ENCODE measurements at places on chromosomes 5 and 9.

- DNase-seq, result no peak
Measured at GRCh38 chr5:9538504-9538903, 7.4 kb downstream of the SEMA5A start.

DNA sequence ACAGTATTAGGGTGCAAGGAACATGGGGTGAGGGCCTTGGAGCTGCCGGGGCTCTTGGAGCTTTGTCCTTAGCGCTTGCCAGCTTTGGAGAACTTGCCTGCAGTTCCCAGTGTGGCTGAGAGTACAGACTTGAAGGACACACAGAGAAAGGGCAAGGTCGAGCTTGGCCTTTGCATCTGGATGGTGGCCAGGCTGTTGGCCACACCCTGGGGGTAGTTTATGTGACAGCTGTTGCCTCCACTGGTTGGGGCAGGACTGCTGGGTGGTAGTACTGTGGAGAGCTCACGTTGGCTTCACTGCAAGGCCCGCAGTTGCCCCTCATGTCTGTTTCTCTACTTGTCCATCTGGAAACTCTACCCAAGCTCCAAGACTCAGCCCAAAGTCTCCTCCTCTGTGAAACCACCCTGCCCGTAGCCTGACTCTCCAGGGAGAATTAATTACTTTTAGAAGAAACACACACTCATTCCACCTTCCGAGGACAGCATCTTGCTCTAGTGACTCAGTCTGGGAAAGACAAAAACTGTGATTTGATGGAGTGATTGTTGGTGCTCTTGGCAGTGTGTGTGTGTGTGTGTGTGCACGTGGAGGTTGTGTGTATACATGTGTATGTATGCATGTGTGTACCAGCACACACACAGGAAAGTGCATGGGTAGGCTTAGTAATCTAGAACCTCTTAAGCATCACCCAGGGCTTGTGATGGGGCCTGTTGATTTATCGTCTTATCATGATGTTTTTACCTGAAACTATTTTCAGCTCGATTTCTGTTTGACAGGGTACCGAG lies 57.8 kb downstream of the TENT4A start:
- DNase-seq, result no peak

GRCh38 chr9:112069318-112070169 lies 105.6 kb downstream of the SUSD1 start:
- DNase-seq, result no peak

- DNase-seq, result no peak
Measured at GRCh38 chr5:98372351-98372750, 401.1 kb upstream of the RGMB start.

DNA sequence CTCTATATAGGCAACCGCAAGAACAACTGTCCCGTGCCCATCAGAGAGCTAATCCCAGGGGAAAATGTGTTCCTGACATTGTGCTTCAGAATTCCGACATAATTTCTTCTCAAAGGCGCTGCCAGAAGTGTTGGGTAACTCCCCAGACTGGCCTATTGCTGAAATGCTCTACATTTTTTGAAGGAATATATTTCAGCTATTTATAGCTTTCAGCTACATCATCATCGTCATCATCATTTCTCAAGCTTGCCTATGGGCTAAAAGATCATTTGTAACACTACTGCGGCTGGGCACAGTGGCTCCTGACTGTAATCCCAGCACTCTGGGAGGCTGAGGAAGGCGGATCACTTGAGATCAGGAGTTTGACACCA lies 49.7 kb downstream of the MYO10 start:
- DNase-seq, result no peak

GRCh38 chr9:88820055-88820454 lies 171.2 kb upstream of the S1PR3 start:
- DNase-seq, result no peak

GRCh38 chr5:159337016-159337955 lies 7.0 kb upstream of the IL12B start:
- DNase-seq, result no peak

DNA sequence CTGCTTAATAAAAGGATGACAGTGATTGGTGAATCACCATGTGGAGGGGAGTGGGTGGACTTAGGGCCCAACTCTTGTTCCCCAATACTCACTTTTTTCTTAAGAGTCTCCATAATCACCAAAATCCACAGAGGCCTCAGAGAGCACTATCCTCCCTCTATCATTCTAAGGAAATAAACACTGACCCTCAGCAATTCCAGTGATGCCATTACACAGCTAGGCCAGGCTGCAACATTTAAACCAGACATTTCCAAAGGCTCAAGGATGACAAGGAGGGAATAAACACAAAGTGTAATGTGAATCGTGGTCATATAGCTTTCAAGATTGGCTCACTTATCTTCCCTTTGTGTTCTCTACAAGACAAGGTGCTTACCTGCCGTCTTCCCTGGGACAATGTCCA lies 2.4 kb upstream of the ARSI start:
- DNase-seq, result no peak

- DNase-seq, result no peak
Measured at GRCh38 chr5:107671742-107672210, 1.0 kb upstream of the EFNA5 start.

DNA sequence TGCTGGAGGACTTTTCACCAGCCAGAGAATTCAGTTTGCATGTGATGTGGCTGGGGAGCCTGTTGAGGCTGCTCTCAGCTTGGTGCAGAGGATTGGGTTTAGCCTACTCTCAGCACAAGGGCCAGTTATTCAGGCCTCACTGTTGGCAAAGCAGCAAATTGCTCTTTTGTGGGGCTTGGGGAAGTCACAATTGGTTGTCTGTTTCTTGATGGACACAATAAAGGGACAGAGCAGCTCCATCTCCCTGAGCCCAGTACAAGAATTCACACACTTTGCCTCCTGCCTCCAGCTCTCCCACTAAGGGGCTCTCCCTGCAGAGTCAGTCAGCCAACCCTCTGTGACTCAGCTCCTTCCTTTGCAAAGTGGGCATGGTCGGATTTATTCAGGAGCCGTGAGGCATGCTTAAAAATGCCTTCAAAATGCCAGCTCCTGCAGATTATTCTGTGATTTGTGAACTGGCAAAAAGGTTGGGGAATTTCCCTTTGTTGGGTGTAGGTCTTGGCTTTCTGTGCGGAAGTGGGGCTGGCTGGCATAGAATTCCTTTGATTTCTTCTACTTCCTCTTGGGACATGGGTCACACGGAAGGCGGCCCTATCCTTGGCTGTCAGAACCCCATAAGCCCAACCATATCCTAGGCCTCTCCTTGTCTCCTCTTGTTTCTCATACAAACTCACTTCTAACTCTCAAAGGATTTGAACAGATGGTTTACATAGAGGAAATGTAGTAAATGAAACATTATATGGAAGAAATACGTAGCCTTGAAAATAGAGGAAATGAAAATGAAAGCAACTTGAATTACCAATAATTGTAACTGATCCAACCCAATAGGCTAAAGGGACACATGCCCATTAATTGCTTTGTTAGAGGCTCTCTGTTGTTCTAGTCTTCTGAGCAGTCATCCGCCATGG lies 118.7 kb upstream of the CD180 start:
- DNase-seq, result no peak

DNA sequence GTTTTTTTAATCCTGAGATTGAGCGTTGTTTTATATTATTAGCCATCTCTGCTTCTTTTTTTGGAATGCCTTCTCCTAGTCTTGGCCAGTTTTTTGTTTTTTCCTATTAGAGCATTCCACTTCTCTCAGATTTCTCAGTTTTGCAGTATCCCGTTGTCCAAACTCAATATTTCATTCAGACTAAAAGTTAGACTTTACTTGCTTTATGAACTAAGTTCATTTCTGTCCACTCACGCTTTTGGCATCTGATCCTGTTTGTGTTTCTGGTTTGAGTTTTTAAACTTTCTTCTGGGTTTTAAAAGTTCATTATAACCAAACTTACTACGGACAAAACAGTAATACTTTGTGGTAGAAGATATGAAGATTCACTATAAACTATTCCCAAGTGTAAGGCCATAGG lies 288.3 kb upstream of the MPDZ start:
- no peak for DNase-seq

DNA sequence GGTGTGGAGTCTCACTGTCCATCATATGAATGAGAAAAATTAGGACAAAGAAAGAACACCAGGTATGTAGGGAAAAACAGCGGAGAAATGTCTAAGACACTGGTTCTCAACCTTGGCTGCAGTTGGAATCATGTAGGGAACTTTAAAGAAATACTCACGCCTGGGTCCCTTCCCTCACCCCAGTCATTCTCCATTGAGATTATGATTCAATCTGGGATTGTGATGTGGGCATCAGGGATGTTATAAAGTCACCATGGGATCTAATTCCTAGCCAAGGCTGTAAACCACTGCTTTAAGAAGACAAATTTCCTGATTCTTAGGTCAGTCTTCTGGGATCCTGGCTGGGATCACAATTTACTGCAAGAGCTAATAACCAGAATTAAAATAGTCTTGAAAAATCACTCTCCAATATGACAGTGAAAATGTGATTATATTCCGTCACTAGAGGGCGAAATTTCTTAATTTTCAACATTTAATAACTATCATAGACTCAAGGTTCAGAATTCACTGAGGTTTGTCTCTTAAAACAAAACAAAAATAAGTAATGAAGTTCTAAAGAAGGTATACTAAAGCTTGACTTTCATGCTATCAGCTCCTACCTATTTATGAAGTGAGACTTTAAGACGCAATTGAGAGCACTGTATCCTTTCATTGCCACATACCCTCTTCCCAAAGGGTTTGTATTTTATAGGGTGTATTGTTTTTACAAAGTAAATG lies 60.5 kb downstream of the GLDC start:
- DNase-seq, result no peak

GRCh38 chr5:135990528-135991255 lies 35.9 kb upstream of the LECT2 start:
- no peak for DNase-seq

DNA sequence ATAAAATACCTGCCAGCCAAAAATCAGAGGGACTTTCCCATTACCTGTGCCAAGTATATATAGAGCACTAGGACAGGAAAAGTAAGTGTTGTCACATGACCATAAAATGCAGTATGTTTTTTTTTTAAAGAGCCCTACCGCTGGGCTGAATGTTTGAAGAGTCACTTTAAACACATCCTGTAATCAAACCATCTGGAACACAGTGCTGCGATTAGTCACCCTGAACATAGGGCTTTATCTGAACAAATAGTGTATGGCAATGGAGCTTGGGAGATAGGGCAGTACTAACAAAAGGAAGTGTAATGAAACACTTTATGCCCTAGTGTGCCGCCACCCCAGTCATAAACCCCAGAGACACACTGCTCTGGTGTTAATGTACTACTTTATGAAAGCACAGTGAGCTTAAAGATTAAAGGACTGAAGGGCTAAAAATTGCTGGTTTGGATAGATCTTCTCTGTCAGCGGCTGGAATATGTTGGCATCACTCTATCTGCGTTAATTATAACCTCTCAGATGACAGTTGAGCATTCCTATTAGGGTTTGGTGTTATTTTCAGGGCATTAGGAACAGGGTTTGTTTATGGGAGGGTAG lies 90.4 kb downstream of the ZNF608 start:
- DNase-seq, result no peak
